ENCODE measurements at places on chromosomes 1 and 21.

- no peak for DNase-seq
These were observed 33.3 kb downstream of the MATN1 start for GRCh38 chr1:30689901-30690645.

DNA sequence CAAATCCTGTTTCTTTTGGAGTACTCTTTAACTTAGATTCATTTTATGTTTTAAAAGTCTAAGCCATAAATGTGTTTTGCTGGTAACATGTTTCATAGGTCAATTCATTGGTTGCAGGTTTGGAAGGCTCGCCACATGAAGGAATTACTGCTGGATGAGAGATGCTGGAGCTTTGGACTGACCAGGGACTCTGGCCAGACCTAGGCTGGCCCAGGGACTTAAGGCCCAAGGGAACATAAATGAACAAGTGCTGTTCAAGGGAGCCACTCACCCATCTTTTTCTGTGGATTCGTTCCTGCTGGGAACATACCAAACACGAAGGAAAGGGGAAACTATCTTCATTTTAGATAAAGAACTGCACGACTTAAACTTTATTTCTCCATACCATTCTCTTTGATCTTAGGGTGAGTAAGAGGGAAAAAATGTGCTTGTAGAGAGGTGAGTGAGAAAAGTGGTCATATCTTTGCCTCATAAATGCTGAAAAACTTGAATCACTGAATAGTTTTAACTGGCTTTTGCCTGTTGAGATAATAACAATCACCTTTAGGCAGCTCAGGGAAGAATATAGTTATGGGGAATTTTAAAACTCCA is 15.3 kb upstream of the SHCBP1L start:
- DNase-seq, result no peak

- no peak for DNase-seq
These were observed 1351.6 kb downstream of the AMY1C start for GRCh38 chr1:105101261-105101660.

DNA sequence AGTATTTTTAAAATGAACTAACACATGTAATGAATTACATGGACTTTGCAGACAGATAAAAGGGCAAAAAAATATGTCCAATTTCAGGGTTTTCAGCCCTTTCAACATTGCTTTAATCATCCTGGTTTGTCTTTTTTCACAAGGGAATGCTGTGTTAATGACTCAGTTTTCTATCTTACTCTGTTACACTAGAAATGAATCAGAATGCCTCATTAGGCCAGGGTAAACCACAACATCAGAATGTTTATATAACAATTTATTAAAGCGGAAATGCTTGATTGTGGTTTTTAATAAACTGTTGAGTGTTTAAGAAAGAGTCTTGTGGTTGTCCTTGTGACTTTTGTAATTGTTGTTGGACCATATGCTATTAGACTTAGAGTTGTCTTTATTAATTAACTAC is 13.5 kb downstream of the GORAB start:
- DNase-seq, result no peak

DNA sequence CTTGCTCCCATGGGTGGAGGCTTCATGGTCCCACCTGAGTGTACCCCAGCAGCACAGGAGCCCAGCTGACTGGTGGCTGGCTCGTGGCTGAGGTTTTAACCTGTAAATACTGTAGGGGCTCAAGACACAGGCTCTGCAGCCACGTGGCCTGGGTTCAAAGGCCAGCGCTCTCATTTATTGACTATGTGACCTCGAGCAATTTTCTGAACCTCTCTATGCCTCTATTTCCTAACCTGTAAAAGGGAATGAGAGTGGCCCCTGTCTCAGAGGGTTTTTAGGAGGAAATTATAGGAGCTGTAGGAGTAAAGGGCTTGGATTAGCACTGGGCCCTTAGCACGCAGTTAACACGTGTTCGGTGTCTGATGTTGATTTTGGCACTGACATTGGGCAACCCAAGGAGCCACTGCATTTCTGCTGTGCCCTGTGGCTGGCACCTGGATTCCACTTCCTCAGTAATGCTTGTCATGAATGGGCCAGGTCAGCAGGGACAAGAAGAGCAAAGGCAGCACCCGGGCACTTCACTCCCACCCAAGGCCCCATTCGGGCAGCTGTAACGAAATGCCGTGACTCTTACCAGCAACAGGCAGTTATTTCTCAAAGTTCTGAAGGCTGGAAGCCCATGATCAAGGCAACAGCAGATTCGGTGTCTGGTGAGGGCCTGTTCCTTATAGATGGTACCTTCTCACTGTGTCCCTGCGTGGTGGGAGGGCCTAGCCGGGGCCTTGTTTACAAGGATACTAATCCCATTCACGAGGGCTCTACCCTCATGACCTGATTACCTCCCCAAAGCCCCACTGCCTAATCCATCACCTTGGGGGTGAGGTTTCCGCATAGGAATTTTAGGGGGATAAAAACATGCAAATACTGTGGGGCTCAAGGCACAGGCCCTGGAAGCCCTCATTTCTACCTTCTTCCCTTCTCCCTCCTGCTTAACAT is 25.2 kb downstream of the ARHGEF10L start:
- no peak for DNase-seq

- DNase-seq, result no peak
These were observed 351.8 kb downstream of the ZNF326 start for GRCh38 chr1:90346757-90347156.

GRCh38 chr1:99193431-99193830 is 70.9 kb upstream of the PLPPR4 start:
- DNase-seq, result no peak

DNA sequence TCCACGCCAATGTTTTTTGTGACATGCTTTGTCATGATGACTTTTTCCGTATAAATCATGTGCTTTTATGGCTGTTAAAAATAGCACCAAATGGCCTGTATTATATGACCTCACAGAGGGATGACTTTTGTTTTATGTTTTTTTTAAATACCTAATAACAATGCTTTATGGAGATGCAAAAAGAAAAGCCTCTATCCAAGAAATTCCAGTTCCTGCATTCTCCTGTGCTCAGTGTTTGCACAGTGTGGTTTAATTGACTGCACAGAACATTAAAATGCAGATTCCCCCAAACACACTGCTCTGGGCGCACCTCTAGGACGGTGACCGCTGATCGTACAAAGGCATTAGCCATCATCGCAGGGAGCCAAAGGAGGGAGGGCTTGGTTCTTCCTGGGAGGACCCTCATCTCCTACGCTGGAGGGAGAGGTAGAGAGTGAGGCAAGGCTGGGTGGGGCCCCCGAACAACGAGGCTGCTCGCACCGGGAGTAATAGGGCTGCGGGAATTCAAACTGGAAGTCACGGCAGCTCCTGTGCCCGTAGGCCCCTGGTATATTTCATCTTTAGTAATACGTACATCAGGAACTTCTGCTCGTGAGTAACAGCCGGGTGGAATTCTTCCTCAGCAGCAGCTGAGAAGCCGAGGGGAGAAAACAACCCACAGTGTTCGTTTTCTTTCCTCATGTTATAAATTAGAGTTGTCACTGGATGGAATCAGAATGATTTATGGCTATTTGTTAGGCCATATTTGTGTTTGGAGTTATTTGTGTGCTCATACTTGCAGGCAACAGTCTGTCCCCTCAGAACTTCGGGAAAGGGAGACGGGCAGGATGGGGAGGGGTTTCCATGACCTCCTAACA is 465.6 kb downstream of the CAMTA1 start:
- DNase-seq, result no peak

DNA sequence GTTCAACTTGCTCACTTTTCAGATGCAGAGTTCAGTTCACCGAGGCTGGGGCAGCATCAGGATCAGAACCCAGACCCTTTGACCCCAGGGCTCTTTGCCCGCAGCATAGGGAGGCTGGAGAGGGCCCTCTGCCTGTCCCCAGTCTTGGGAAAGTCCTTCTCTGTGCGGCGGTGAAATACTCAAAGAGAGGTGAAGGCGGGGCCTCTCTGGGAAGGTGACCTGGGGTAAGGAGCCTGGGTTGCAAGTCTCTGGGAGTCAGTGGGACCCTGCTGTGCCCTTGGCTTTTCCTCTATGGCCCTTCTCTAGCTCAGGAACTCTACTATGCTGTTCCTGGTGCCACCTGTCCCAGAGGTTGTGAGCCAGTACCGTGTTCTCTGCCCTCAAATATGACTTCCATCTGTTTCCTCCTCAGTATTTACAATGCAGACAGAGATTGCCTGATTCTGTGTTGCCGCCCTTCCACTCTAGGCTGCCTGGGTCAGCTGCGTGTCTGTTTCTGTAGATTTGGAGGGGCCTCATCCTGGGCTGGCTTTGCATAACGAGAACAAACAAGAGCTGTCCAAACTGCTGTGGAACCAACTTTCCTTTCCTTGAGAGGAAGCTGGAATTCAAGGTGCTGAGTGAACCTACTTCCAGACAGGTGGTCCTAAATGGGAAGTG is 18.7 kb upstream of the ZBTB21 start:
- no peak for DNase-seq

DNA sequence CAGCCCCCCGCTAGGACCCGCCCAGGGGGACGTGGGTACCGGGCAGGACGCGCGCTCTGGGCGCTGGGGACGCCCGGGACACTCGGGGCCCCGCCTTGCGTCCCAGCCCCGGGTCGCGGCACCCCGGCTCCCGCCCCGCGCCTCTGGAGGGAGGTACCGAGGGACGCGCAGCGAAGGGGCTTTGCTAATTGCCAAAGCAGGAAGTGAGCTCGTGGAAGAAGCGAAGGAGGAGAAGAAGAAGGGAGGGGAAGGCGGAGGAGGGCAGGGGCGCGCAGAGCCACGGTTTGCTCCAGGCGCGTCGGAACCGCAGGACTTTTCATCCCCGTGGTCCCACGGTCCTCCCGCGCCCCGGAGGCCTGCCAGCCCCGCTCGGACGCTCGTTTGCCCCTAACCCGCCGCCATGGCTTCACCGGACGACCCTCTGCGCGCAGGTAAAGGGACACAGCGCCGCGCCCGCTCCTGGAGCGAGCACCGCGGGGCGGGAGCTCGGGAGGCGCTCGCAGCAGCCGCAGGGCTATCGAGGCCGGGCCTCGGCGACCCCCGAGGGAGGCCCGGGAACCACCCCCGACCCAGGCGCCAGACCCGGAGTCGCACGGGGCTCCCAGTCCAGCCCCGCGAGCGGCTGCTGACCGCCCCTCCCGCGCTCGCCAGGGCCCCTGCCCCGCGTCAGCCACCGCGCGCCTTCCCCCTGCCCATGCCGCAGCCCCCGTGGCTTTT is 1.3 kb downstream of the EDARADD start:
- DNase-seq, result peak; percentile 88

DNA sequence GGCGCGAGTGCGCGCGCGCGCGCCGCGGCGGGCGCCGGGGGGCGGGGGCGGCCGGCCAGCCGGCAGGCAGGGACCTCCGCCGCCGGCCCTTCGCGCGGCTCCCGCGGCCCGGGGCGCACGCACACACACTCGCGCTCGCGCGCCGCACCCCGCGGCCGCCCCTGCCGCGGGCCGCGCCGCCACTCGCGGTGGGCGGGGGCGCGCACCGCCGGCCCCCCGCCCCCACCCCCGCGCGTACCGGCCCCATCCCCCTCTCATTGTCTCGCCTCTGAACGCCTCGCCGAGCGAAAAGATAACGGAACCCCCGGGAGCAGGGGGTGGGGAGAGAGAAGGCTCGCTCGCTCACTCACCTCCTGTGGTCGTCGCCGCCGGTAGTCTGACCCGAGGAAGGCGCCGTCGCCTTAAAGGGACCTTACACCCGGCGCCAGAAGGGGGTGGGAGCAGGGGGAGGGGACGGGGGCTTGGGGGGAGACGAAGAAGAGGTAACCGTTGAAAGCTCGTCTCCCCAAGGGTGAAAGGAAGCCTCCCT is 428 bp downstream of the POGZ start:
- peak; percentile 59 for DNase-seq

DNA sequence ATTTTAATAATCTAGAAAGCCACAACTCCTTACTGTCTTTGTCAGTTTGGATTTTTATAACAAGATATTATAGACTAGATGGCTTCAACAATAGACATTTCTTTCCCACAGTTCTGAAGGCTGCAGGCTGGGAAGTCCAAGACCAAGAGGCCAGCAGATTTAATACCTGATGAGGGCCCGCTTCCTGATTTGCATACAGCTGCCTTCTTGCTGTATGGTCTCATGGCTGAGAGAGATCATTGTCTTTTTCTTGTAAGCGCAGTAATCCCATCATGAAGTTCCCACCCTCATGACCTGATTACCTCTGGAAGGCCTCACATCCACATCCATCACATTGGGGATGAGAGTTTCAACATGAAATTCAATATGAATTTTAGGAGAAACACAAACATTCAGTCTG is 9.8 kb downstream of the RPS6KC1 start:
- no peak for DNase-seq

DNA sequence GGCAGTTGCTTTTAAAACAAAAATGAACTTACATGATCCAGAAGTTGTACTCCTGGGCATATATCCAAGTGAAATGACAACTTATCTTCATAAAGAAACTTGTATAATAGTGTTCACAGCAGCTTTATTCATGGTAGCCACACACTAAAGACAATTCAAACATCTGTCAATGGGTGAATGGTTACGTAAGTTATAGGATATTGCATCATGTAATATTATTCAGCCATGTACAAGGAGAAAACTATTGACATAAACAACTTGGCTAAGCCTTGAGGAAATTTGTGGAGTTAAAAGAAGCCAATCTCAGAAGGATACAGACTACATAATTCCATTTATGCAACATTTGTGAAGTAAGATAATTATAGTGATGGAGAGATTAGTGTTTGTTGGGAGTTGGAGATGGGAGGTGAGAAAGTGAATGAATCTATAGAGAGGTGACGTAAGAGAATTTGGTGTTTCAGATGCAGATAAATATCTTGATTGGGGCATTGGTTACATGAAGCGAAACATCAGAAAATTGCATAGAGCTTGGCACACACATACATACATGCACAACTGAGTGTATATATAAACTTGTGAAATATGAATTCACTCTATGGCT is 49.9 kb upstream of the GRIK1 start:
- DNase-seq, result no peak

GRCh38 chr21:44700101-44701022 is 3.4 kb downstream of the KRTAP10-12 start:
- DNase-seq, result no peak

DNA sequence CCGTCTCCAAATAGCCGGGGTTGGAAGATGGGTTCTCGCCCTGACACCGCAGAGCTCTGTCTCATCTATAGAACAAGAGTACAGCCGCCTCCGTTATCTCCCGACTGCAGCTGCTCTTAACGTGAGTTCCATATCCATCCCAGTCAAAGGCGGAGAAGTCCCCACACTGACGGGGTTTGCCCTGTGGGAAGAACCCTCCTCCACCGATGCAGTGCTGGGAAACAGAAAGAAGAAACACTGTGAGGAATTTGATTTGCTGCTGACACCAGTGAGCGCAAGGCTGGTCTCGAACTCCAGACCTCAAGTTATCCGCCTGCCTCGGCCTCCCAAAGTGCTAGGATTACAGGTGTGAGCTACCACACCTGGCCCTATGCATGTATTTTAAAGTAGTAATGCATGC is 9.5 kb downstream of the ITLN2 start:
- DNase-seq, result no peak

- DNase-seq, result no peak
These were observed 110.8 kb downstream of the KCND3 start for GRCh38 chr1:111878649-111879048.

- DNase-seq, result no peak
These were observed 3.9 kb upstream of the CD1C start for GRCh38 chr1:158285756-158286241.
